ENCODE measurements at places on chromosomes 16 and 17. TPM values are rescaled to one million over a fixed set of nuclear protein-coding genes. Genes with fewer than 3 reads are reported as not detected.

SHISA6 gene
- total RNA-seq: 3.3 TPM

CES1 gene
- total RNA-seq: 128 TPM

GRCh38 chr17:73887739-73888138 is 243.5 kb upstream of the SDK2 start:
- no peak for DNase-seq

NPIPA8 gene
- total RNA-seq: not detected

- DNase-seq: no peak
Observed at GRCh38 chr16:22352723-22353122, 21.7 kb downstream of the CDR2 start.

MT2A gene
- total RNA-seq: 543 TPM

DNA sequence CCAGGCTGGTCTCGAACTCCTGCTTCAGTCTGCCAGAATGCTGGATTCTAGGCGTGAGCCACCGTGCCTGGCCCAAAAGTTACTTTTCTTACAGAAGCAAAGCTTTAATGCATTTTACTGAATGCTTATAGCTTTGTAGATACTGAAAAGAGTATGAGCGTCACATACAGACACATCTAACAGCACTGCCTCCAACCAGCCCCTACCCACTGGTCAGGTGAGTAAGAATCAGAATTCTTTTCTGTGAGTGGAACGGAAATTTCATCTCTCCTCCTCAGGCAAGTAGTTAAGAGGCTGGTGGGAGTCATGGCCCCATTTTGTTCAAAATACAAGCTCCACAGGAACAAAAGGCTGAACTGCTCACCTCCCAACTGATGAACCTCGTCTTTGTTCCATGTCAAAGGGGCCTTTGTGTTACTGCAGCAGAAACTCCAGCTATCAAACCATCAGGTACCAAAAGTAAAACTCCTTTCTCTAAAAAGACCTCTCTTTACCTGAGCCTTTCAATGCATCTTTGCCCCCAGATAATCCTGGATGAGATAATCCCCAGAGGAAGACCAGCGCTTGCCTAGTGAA is 92.4 kb upstream of the RPH3AL start:
- DNase-seq: no peak
